ENCODE measurements at places on chromosomes 12 and 14.
A peak's percentile ranks its signal among the peaks of the same experiment; 100 is the strongest.

DNA sequence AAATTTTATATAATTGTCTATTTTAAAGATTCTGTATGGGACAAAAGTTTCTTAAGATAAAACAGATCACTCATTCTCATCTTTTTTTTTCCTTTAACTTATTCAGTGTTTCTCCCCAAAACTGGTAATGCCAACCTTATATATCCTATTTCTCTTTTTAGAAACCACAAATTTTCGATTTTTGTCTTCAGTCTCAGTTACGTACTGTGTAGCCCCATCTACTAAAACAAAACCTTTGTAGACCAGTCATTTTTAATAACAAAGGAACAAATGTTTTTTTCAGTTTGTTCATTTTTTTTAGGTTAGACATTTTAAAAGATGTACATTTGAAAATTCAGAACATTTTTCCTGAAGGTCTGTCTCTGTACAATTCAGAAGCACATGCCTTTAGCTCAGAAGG lies 18.2 kb downstream of the PNMA1 start:
- DNase-seq: no peak

DNA sequence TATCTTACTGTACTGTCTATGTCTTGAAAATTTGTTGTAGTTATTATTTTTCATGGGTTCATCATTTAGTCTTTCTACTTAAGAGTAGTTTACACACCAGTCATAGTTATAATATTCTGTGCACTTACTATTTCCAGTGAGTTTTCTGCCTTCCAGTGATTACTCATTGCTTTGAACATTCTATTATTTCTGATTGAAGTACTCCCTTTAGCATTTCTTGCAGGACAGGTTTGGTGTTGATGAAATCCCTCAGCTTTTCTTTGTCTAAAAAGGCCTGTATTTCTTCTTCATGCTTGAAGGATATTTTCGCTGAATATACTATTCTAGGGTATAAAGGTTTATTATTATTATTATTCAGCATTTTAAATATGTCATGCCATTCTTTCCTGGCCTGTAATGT lies 66.8 kb downstream of the TSPAN8 start:
- no peak for DNase-seq

GRCh38 chr14:42665083-42665482 lies 1058.4 kb downstream of the LRFN5 start:
- peak; percentile 26 for DNase-seq

DNA sequence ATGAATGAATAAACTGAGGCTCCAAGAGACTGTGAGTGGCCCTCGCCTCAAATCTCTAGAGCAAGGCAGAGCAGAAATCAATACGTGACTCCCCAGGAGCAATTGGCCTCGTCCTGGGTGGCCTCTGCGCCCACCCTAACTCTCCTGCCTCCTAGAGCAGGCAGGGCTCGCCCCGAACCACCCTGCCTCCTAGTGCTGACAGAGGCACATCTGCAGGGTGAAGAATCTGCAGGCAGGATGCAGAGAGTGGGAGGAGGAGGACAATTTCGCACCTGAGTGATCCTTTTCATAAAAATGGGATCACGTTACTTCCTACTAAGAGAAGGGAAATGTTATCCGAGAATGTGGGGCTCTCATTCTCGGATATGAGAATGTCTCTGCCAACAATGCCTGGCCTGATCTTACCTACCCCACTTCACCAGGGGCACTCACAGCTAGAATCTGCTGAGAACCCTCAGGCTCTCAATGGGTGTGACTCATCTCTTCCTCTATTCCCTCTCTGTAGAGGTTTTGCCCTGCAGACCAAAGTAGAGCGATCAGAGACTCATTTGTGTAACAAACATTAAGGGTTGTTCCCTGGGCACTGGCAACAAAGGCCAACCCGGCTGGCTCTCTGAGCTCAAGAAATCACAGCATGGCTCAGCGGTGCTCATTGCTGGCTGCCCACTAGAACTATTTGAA lies 61.7 kb upstream of the BCL2L14 start:
- DNase-seq: peak; percentile 97

- DNase-seq: peak; percentile 19
These were observed 6.2 kb upstream of the ELK3 start for GRCh38 chr12:96187956-96188355.

GRCh38 chr12:23029185-23029584 lies 404.2 kb downstream of the ETNK1 start:
- DNase-seq: no peak

DNA sequence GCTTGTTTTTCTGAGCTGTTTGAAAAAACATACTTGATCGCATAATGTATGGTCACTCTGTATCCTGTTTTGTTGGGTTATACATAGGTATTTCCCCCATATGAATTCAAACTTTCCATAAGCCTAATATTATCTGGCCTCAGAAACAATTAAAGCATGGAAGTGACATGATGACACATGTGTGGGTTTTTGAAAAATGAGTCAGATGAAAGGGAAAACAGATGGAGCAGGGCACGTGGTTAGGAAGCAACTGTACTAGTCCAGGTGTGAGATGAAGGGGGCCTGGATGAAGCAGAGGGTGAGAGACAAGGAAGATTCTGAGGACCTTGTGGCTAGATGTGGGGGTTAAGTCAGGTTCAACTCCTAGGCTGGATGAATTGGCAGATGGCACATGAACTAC lies 92.7 kb upstream of the DNM1L start:
- DNase-seq: no peak

DNA sequence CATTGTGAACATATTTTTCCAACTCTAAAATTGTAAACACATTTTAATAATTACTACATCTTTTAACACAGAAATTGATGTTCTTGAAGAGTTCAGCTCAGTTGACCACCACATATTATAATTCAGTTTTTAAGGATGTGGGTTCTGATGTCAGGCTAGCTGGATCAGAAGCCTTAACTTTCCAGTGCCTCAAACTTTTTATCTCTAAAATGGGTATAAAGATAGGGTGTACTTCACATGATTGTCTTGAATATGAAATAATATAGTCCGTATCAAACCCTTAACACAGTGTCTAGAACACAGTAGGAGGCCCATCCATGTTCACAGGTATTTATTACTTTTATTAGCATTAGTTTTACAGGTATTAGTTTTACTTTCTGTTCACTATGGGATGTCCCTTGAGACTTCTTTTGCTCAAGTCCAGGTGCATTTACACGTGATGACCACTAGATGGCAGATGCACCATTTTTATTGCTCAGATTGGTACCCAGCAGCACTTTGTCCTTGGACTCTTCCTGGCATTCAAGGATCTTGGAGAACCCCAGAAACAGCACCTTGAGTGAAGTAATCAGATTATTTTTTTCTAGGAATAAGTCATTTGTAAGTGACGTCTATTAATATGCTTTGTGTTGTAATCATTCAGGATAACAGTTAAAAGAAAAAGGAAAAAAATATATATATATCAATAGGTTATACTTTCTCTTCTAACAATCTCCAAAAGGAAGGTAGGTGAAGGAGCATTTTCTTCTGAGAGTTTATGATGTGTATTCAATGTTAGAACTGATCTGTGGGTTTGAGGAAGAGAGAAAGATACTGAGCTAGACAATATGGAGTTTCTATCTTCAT lies 580.2 kb downstream of the ETNK1 start:
- DNase-seq: peak; percentile 11

DNA sequence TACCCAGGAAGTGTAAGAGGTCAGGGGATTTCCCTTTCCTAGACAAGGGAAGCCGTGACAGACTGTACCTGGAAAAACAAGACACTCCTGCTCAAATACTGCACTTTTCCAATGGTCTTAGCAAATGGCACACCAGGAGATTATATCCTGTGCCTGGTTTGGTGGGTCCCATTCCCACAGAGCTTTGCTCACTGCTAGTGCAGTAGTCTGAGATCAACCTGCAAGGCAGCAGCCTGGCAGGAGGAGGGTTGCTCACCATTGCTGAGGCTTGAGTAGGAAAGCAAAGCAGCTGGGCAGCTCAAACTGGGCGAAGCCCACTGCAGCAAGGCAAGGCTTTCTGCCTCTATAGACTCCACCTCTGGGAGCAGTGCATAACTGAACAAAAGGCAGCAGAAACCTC lies 1.0 kb upstream of the RDH16 start:
- no peak for DNase-seq

DNA sequence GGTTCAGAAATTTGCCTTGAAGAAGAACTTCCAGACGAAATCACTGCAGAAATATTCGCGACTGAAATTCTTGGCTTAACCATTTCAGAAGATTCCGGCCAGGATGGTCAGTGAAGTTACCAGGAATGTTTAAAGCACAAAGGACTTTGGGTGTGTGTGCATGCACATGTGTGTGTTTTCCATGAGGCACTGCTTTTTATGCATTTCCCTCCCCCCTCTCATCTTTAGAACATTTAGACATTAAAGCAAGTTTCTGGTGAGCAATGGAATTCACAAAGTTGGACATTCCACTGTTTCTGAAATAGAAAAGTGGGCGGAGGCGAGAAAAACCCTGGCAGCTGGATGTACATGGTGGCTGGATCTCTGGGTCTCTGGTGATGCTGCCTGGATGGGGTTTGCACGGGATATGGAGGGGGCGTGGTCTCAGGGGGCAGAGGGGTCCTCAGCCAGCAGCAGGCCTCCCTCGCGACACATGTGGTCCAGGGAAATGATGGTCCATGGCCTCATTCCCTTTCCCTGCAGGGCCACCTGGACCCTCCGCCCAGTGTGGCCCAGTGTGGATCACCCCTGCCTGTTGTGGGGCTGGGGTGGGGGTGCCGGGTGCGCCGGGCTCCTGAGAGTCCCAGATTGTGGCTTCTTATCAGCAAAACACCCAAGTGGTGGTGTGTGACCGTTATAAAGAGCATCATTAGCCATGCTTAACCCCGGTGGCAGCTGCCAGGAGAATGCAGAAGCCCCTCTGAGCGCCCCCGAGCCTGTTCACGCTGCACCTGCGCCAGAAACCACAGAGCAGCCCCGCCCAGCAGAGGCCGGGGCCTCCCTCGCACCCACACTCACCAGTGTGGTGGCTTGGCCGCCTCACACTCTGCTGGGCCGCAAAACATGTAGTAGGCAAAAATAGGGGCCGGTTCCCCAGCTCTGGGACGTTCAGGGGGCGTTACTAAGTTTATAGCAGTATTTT lies 17.8 kb upstream of the BCL7A start:
- DNase-seq: no peak

DNA sequence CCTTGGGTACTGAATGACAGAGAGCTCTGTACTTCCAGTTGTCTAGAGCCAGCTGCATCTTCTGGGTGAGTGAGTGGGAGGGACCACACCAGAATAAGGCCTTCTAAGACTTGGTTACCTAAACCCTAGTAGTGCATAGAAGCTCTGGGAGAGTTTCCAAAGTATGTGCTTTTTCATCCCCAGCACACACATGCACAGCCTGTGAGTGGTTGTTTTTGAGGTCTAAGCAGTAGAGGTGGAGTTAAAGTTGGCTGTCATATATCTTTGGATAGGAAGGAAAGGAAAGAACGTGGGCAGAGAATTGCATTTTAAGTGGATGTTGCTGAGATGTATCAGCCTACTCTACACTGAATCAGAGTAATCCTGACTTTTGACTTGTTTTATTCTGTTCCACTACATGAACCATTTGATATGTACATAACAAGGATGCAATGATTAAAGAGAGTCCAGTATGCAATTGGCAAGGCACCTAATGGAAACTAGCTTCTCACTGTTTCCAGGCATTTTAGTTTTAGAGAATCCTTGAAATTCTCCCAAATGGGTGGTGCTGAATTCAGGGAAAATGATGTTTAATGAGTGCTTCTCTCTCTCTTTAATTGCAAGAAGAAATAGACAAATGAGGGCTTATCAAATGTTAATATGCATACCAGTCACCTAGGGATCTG lies 51.8 kb upstream of the PRICKLE1 start:
- no peak for DNase-seq

DNA sequence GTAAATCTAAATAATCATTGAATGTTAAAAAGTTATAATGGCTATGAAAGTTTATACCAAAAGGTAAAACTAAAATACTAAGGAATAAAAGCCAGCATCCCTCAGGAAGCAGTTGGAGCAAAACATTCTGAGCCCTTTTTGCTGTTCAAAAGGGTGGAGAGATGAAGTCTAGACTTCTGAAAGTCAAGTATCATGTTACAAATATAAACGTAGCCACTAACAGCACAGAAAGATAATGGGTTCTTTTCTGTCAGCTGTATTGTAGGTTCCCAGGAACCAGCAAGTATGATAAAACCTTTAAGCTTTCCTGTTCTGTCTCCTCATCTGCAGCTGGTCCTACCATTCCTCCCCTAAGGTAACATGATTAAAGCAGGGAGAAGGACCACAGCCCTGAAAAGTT lies 16.4 kb upstream of the PLD4 start:
- DNase-seq: peak; percentile 53
